ENCODE measurements at places on chromosomes 12 and 14.
A peak's percentile ranks its signal among the peaks of the same experiment; 100 is the strongest.

GRCh38 chr12:61220337-61220736 is 1039.9 kb upstream of the USP15 start:
- no peak for DNase-seq

DNA sequence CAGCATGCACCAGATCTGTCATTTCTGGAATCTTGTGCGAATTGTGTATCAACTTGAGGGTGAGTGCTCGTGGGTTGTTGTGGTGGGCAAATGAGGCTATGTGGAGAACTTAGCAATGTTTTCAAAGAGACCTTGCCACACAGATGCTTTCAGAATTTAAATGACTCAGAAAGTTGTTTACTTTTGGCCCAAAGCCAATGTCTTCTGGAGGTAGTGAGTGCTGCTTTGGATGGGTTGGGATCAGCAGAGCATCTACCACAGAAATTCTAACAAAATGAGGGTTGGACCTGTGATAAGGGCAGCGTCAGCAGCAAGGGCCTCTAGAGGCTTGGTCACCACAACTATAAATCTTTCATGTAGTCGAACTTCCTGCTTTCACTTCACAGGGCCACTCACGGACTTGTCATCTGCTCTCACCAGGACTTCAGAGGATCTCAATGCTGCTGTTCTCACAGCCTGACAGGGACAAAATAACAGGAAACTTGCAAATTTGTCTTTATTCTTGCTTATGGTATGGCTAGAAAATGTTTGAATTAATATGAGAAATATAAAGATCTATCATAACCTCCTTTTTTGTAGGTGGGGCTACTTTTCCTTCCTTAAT is 111.4 kb downstream of the DACT1 start:
- peak; percentile 61 for DNase-seq

GRCh38 chr14:106790189-106791036 is 1264.0 kb downstream of the TMEM121 start:
- peak; percentile 88 for DNase-seq

DNA sequence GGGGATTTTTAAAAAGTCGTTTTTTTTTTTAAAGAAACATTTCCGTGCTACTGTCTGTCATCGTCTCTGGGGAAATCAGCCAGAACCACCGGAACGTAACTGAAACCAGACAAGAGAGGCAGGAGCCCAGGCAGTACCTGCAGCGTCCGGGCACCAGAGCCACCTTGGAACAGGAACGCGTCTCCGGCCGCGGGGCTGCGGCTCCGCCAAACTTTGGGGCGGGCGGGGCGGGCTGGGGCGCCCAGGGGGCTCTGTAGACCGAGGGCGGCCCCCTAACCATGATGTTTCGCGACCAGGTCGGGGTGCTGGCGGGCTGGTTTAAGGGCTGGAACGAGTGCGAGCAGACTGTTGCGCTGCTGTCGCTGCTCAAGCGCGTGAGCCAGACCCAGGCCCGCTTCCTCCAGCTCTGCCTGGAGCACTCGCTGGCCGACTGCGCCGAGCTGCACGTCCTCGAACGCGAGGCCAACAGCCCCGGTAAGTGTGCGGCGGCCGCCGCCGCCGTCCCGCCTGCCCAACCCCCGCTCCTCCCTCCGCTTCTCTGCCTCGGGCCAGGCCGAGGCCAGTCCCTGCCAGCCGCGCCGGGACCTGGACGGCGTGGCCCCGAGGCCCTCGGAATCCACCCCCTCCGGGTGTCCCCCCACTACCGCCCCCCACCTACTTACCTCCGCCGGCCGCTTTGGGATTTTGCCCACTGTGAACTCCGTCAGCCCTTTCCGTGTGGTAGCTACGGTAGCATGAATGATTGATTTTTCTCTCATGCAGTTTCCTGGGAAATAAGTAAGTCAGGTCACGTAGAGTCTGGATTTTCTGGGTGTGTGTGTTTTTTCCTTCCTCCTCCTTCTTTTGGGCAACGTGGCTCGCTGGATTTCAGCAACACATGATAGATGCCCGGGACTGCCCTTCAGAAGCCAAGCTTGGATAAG is 972 bp downstream of the SAMD4A start:
- peak; percentile 57 for DNase-seq

- no peak for DNase-seq
Observed at GRCh38 chr12:95859947-95860850, 1.4 kb downstream of the SNRPF start.

- no peak for DNase-seq
Observed at GRCh38 chr14:80781972-80782367, 159.6 kb downstream of the CEP128 start.

GRCh38 chr14:79270361-79270760 is 940.9 kb downstream of the DIO2 start:
- no peak for DNase-seq

GRCh38 chr12:111359231-111359913 is 9.5 kb downstream of the PHETA1 start:
- peak; percentile 78 for DNase-seq

GRCh38 chr12:31874961-31875608 is 84.1 kb upstream of the RESF1 start:
- peak; percentile 86 for DNase-seq

DNA sequence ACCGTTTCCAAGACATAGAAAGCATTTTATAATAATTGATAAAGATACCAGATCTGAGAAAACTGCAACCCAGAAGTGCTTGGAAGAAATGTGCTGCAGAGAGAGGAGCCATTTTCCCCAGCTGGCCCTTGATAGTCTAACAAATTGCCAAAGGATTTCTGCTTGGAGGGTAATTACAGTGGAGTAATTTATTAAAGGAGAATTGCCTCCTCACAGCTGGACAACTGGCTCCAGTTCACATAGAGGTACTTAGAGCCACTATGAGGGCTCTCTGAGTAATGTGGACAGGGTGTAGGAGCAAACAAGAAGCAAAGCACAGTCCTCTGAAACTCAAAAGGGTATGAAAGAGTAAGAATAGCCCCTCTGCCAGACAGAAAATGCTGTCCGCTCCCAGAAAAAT is 335.6 kb downstream of the SYT1 start:
- no peak for DNase-seq

DNA sequence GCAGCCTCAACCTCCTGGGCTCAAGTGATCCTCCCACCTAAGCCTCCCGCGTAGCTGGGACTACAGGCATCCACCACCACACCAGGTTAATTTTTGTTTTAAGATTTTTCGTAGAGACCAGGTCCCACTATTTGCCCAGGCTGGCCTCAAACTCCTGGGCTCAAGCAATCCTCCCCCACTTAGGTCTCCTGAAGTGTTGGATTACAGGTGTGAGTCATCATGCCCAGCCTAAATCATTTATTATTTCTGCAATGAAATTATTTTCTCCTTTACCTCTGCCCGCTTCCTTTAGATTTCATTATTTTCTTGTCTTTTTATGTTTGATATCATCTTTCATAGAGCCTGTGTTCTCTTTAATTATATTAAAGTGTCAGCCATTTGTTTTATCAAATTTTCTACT is 165.2 kb upstream of the OTX2 start:
- no peak for DNase-seq

- DNase-seq, result no peak
Observed at GRCh38 chr12:505221-505620, 45.5 kb downstream of the B4GALNT3 start.

GRCh38 chr12:100166232-100166631 is 23.6 kb upstream of the BLTP3B start:
- no peak for DNase-seq

- no peak for DNase-seq
Observed at GRCh38 chr12:17060260-17060659, 454.3 kb upstream of the LMO3 start.

DNA sequence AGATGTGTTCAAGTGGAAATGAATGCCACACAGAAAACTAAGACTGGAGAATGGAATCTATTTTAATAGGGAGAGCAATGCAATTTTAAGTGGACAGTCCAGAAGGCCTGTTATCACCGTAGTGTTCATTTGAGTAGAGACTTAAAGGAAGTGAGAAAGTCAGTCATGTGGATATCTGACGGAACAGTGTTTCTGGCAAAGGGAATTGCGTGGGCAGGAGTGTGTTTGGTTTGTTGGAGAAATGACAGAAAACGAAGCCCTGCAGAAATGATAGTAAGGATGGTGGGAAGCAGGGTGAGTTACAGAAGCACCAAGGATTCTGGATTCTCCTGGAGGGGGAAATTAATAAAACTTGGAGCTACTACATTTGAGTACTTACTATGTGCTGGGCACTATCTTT is 776.6 kb downstream of the MED13L start:
- no peak for DNase-seq

DNA sequence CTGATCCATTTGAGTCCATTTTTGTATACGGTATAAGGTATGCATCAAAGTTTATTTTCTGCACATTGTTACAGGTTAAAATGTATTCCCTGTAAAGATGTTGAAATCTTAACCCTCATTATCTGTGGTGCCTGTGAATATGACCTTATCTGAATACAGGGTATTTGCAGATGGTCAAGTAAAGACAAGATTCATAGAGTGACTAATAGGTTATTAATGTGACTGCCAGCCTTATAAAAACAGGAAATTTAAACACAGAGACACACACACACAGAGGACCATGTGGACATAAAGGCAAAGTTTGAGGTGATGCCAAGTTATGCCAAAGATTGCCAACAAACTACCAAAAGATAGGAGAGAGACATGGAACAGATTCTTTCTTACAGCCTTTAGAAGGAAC is 347.2 kb upstream of the DCN start:
- no peak for DNase-seq

- no peak for DNase-seq
Observed at GRCh38 chr12:113088037-113088436, 31.5 kb downstream of the DTX1 start.

- DNase-seq, result peak; percentile 20
Observed at GRCh38 chr14:53963320-53964227, 6.9 kb upstream of the BMP4 start.

- DNase-seq, result peak; percentile 47
Observed at GRCh38 chr12:12723681-12724420, 6.7 kb downstream of the CDKN1B start.

DNA sequence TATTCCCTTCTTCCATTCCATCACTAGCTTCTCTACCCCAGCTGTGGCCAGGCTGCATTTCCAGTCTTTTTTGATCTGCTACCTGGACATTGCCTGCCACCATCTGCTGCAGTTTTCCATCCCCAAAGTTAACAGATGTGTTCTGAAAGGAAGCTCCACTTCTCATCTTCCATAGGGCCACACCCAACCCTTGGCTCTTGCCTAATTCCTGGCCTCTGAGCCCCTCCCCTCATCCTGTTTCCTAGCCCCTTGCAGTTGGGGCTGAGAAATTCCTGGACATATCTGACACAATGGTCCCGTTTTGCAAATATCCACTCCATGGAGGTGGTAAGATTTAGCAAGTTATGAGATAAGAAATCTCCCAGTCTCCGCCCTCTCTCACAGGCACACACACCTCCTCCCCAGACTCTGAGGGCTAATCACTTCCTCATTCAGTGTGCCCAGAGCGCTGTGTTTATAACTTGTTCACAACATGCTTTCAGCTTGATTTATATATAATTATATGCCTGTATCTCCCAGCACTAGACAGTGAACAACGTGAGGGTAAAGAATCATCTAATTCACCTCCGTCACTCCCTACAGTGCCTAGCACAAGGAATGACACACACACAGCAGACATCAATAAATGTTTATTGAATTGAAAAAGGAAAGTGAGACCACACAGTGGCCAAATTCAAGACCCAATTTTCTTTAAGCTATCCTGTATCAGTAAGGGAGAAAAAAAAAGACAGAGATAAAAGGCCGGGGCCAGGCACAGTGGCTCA is 13.4 kb downstream of the SMUG1 start:
- no peak for DNase-seq

GRCh38 chr12:100375038-100375735 is 18.3 kb downstream of the SLC17A8 start:
- DNase-seq, result no peak

DNA sequence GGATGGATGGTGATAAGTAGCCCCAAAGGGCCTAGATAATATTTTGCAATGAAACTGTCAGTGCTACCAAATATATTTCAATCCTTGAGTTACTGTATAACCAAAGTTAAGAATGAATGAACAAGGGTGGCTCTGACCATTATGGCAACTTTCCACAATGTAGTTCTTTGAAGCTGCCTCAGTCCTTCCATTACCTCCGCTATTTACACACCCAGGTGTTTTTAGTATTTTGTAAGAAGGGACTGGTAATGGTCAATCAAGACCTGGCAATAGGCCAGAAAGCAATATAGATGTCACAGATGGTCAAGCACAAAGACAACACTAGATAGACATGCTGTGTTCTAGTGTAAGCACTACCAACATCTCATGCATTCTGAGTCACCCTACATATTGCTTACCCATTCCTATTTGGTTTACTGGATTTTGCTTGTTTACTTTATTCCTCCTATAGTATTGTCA is 16.3 kb downstream of the DUSP16 start:
- DNase-seq, result no peak

- no peak for DNase-seq
Observed at GRCh38 chr14:95424529-95424928, 91.9 kb downstream of the SYNE3 start.

- DNase-seq, result no peak
Observed at GRCh38 chr14:35229084-35229791, 62.9 kb upstream of the PSMA6 start.

- no peak for DNase-seq
Observed at GRCh38 chr14:70005281-70005805, 126.1 kb downstream of the SMOC1 start.

GRCh38 chr12:49937639-49938300 is 12.8 kb upstream of the AQP2 start:
- no peak for DNase-seq

- DNase-seq, result no peak
Observed at GRCh38 chr12:31729705-31730104, 884 bp upstream of the AMN1 start.

DNA sequence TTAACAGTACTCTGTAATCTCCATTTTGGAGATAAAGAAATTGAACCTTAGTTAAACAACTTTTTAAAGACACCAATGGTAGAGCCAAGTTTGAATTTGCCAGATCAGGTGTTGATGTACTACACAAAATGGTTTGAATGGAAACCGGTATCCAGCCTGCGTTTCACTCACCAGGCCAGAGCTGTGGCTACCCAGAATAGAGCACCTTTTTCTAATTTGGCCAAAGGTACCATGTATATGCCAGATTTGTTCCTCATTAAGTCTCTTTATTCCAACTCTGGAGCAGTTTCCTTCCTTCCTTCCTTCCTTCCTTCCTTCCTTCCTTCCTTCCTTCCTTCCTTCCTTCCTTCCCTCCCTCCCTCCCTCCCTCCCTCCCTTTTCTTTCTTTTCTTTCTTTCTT is 39.3 kb downstream of the PALS1 start:
- DNase-seq, result no peak

DNA sequence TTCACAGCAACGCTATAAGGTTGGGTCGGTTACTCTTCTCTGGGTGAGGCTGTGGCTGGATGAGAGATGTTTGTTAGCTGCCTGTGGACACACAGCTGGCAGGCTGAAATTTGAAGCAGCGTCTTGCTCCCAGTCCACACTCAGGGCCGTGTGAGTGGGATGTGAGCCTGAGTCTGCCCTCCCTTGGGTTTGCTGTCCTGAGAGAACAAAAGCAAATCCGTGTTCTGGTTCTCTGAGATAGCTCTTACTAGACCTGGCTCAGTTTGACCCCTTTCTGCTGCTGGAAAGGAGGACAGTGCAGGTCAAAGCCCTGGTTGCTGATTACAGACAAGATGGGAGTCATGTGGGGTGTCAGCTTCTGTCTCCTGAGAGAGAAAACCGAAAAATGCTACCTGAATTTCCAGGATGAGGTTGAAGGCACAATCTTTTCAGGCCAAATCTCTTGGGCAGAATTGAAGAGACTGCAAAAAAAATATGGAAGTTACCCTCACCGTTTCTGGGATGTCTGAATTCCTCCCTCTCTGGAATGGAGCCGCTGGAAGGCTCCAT is 270.8 kb downstream of the ZFP36L1 start:
- no peak for DNase-seq
